GM12878 (cell line): ENCODE measurements at places on chromosomes 1 and 21.

DNA sequence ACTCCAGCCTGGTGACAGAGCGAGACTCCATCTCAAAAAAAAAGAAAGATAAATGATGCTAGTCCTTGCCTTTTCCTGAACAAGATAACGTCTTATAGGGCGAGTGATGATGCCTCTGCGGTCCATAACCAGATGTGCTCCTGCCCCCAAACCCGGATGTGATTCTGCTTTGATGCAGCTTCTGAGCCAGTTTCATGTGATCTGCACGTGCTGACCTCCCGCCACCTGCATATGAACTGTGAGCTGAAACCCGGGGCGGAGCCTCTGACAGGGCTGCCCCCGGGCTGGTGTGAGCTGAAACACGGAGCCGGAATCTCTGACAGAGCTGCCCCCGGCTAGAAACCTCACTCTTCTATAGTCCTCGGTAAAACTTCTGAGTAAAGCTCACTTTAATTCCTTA is 1.3 kb downstream of the KRTAP12-4 start:
- DNase-seq, result no peak

DNA sequence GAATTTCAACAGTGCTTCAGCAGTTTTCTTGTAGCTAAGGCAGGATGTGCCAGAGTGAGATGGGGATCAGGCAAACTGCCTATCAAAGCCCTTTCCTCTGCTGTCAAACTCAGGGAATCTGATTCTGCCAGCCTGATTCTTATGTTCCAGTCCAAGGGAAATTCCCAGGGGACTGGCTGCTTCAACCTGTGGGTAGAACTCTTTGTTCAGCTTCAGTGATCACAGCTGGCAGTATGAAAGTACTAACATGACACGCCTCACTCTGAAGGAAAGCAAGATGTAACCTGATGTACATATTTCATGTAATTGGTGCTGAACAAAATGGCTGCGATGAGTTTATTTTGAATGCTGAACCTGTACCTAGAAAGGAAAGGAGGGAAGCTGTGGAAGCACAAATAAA is 40.1 kb upstream of the SLC5A9 start:
- peak; percentile 12 for DNase-seq

DNA sequence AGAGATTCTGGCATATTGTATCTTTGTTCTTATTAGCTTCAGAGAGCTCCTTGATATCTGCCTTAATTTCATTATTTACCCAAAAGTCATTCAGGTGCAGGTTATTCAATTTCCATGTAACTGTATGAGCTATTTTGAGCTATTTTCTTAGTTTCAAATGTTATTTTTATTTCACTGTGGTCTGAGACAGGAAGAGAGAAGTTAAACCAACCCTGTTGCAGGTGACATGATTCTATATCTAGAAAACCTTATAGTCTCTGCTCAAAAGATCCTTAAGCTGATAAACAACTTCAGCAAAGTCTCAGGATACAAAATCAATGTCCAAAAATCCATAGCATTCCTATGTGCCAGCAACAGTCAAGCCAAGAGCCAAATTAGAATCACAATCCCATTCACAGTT is 1644.0 kb upstream of the B3GALT2 start:
- no peak for DNase-seq

DNA sequence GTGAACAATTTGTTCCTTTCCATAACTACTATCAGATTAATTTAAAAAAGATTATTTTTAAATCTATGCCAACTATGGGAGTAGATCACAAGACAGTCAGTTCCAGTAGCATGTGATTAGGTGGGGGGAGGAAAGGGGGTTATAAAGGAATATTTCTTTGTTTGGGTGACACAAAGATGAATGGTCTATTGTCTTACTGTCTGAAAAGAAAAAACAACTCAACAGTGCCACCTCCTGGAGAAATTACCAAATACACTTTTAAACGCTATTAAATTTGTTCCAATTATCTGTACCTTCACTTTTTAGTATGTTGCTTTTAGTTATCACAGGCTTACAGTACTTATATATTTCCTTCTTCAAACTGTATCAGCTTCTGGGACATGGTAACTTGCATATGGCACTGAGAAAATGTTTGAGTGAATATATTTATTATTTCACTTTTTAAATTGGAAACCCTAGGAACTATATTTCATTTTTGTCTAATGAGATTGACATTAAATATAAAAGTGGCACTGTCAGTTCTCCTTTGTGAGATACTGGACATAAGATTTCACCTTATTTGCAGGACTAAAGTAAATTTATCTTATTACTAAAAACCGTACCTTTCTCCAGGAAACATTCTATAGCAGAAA is 1.7 kb upstream of the SORT1 start:
- DNase-seq, result no peak

- peak; percentile 76 for DNase-seq
Observed at GRCh38 chr1:40338745-40339419, 21.8 kb upstream of the COL9A2 start.

DNA sequence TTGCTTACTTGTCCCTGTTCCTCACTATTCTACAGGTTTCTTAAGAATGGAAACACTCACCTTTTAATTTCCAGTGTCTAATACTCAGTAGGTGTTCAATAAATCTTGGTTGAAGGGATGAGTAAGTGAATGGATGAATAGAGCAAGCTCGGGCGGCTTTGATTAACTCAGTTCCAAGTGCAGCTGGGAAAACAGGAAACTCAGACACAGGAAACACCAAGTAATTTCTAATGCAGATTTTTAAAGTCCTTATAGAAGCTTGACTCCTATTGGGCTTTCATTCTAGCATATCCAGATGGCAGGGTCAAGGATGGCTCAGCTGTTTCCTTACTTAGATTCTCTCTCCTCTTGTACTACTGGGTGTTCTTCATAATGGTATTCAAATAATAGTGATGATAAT is 14.0 kb downstream of the CAMK1G start:
- no peak for DNase-seq

DNA sequence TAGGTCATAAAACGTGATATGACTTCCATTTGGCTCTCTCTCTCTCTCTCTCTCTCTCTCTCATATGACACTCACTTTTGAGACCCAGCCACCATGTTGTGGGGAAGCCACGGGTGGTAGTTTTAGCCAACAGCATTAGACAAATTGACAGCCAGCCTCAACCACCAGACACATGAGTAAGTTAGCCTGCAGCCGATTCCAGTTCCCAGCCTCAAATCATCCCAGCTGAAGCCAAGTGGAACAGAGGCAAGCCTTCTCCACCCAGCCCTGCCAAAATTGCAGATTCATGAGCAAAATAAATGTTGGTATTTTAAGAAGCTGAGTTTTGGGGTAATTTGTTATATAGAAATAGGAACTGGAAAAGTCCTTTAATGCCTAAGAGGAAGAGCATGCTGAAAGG is 98.0 kb upstream of the DNAH14 start:
- no peak for DNase-seq

DNA sequence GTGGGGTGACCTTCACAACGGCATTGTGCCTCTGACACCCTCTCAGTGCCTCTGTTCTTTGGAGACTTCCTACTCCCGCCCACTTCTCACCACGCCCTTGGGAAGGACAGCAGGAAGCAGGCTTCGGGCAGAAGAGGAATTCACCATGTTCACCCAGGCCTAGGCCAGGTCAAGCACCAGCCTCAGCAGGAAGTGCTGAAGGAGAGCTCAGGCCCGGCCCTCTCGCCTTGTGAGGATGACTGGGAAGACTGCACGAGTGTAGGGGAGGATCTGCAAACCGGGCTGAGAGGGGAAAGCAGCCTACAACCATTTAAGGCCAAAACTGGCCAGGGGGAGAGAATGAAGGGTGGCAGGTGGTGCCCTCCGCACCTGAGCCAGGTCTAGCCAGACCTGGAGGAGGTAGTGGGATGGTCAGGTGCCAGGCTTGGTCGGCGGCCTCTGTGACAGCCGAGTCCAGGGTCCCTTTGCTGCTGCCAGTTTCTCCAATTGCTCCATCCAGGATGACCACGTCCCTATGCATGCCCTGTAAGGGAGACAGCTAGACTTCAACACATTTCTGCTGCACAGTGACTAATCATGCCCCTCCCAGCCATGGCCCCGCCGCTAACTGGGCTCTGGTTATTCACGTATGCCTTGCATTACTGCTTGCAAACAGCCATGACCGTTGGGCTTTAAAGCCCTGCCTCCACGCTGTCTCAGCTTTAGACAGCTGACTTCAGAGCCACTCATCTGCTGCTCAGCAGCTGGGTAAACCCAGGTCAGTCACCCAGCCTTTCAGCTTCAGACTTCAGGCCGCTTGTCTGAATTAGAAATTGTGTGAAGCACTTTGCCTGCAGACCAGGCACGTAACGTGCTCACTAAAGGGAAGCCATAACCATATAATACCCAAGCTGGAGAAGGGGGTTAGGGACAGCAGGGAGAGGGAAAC is 8.9 kb downstream of the MRTO4 start:
- DNase-seq, result no peak

- DNase-seq, result no peak
Observed at GRCh38 chr1:6273380-6273891, 12.5 kb upstream of the GPR153 start.

- no peak for DNase-seq
Observed at GRCh38 chr1:152884085-152884484, 6.0 kb downstream of the SMCP start.

GRCh38 chr1:218585511-218586184 is 240.5 kb downstream of the TGFB2 start:
- DNase-seq, result no peak

DNA sequence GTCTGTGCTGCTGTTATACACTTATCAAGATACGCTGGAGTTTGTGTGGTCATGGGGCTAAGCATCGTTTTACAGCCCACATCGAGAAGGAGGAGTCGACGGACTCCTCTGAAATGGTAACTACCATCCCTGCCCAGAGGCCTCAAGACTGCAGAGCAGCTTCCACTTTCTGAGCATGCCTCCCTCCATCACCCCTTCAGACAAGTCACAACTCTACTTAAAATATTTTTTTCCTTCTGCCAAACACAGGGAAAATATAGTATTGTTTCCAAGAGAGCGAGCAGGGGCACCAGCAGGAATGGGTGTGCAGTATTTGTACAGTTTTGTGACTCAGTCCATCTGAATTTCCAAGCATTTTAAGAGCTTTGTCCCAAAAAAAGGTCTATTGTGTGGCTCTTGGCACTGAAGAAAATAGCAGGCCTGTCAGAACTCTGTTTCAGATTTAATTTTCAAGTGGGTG is 14.1 kb downstream of the EVA1C start:
- DNase-seq, result no peak

DNA sequence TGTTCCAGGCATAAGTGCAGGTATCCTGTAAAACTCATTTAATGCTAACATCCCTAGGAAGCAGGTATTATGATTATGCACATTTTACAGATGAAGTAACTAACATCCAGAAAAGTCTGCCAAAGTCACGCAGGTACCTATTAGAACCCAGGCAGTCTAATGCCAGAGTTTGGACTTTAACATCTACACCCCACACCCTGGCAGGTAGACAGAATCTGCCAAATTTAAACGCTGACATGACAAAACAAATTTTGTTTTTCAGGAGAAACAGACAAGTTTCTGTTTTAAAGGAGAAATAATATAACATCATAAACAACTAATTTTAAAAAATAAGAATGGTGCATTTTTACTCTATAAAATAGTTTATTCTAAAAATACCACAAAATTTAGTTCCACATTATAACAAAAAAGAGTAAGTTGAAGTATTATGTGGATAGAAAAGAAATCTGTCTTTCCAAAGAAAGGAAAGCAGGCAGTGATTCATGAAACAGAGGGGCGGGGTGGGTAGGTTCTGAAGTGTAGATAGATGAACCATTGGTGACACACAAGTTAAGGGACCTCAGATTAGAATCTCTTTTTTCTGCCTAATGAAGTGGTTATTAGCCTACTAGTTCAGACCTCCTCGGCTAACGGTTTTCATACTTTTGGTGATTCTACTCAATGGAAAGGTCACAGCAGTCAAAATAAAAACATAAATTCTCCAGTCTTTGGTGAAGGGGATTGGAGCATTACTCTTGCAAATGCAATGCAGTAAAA is 1.7 kb downstream of the ASPM start:
- DNase-seq, result no peak

GRCh38 chr1:110203021-110203661 is 7.0 kb upstream of the KCNC4 start:
- peak; percentile 17 for DNase-seq

- DNase-seq, result no peak
Observed at GRCh38 chr1:239112101-239112935, 274.1 kb upstream of the CHRM3 start.

DNA sequence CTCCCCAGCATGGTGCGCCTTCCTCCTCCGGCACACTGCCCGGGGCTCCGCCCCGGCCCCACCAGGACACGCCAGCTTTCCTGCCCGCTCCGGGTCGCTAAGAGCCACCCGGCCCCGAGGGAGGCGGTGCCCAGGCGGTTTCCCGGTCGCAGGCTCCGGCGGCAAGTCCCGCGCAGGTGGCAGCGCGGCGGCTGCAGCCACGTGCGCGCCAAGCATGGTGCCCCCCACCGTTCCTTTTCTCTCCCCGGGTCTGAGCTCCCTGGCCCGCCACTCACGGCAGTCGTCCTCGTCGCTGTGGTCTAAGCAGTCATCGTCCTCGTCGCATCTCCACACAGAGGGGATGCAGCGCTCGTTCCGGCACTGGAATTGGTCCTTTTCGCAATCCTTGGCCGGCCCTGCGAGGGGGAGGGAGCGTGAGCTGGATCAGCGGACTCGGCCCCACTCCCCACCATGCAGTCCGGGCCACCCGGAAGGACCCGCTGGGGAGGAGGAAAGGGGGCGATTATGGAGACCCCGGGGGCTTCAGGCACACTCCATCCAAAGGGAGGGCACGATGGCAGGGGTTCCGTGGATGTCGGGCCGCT is 1.2 kb downstream of the LRP8 start:
- DNase-seq, result no peak

- DNase-seq, result no peak
Observed at GRCh38 chr1:167248707-167249642, 28.3 kb downstream of the POU2F1 start.

DNA sequence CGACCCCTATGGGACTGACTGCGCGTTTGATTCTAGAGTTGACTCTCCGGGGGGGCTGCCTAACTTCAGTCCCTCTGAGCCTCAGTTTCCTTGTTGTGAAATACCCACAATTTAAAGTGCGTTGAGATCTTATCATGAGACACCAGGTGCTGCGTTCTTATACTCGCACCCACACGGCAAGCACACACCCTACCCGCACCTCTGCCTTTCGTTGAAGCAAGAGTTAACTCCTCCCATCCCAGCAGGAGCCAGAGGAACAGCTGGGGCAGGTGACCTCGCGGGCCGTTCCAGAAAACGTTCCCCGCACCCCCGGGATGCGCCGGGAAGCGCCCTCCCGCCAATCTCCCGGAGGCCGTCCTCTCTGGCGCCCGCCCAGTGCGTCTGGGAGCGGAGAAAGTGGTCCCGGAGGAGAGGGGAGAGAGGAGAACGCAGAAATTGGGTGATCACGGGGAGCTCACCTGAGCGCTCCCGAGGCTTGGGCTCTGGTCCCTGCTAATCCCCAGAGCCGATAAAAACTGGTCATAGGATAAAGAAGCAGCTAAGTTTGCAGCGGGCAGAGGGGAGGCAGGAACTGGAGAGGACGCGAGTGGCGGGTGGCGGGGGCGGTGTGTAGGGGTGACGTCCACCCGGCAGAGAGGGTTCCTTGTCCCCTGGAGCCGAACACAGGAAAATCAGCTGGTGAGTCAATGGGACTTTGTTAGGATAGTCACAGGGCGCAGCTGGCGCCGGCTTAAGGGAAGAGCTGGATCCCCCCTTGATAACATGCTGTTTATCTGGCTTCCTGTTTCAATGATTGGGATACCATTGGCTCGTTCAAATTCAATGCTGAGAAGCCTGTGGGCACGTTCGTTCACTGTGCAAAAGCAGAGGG is 869 bp downstream of the NAV1 start:
- no peak for DNase-seq

- no peak for DNase-seq
Observed at GRCh38 chr1:88876573-88877365, 14.6 kb downstream of the GTF2B start.
